ENCODE measurements at places on chromosomes 7 and 10. TPM values are rescaled to one million over a fixed set of nuclear protein-coding genes. Genes with fewer than 3 reads are reported as not detected.

- H3K4me3 ChIP-seq: no peak overlapping the region
- H3K27ac ChIP-seq: no peak overlapping the region
- no peak for DNase-seq
These were observed 1.8 kb upstream of the TTYH3 start for GRCh38 chr7:2629746-2630681.

Gene CTTNBP2
- total RNA-seq: not detected

Gene DOCK1
- total RNA-seq: 0.29 TPM

Gene WDR86
- total RNA-seq: 0.17 TPM

Measured in activated CD4-positive, alpha-beta memory T cell treated with anti-CD3 and anti-CD28 coated beads for 36 hours (primary cell).